Kidney glomerular epithelial cell (primary cell): ENCODE measurements at places on chromosomes 16 and 17.
A peak's percentile ranks its signal among the peaks of the same experiment; 100 is the strongest.

DNA sequence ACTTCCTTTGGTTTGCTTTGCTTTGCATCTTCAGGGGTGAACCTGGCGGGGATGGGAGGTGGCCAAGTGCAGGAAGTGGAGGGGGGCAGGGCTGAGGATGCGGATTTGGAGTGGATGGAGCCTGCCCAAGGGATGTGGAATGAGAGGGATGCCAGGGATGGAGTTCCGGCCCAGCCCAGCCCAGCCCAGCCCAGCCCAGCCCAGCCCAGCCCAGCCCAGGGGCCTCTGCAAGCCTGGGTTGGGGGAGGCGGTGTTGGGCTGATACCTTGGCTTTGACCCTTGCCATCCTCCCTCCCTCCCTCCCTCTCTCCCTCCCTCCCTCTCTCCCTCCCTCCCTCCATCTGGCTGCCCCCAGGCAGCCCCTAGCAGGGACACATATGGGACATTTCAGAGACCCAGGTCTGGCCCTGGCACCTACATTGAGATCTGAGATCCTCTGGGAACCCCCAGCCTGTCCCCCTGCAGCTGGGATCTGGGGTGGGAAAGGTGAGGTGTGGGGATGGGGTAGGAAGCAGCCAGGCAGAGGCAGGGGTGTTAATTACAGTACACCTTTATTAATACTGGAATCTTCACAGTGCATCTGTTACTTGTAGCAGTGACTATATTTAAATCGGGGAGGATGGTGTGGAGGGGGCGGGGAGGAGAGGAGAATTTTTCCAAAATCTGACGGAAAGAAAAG is 14.5 kb downstream of the IL34 start:
- DNase-seq: no peak

DNA sequence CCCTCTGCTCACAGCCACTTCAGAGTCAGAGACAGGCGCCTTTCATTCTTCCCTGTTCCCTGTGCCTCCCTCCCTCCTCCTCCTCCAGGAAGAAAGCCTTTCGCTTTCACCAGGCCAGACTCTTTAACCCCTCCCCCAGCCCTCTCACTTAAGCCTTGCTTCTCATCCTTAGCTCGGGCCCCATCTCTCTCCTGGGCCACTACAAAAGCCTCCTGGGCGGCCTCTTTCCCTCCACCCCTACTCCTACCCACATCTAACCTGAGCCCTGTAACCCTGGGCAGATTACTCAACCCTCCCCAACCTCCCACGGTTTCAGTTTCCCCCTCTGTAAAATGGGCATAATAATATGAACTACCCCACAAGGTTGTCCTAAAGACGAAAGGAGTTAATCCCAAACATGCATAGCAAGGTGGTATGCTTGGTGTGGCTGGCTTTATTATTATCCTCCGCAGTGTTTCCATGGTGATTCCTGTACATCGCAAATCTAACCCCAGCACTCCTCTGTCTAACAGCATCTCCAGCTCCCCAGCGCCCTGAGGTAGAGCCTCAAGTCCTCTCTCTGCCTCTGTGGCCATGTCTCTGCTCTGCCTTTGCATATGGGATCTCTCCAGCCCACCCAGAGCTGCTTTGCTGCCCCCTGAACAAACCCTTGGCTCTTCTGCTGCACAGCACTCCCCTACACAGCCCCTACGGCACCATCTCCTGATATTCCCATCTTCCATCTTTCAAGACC is 17.7 kb downstream of the PIMREG start:
- no peak for DNase-seq

DNA sequence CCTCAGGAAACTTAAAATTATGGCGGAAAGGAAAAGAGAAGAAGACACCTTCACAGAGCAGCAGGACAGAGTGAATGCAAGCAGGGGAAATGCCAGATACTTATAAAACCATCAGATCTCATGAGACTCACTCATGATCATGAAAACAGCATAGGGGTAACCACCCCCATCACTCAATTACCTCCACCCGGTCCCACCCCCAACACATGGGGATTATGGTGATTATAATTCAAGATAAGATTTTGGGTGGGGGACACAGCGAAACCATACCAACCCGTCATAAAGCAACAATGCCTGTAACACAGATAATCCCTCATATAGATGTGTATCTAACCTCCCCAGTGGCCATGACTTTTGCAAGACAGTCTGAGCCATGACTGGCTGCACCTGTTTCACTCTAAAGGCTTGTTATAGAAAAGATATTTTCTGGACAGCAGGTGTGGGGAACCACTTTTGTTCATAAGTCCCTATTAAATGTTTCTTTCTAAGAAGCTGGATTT is 7.0 kb upstream of the GSDMA start:
- no peak for DNase-seq

- no peak for DNase-seq
These were observed 60.8 kb downstream of the PARN start for GRCh38 chr16:14569213-14569612.

- DNase-seq: peak; percentile 48
These were observed 117.8 kb upstream of the CDC42EP4 start for GRCh38 chr17:73429440-73430164.
